Upper lobe of left lung (tissue), 6 donors: ENCODE measurements at places on chromosomes 2 and 18.

DNA sequence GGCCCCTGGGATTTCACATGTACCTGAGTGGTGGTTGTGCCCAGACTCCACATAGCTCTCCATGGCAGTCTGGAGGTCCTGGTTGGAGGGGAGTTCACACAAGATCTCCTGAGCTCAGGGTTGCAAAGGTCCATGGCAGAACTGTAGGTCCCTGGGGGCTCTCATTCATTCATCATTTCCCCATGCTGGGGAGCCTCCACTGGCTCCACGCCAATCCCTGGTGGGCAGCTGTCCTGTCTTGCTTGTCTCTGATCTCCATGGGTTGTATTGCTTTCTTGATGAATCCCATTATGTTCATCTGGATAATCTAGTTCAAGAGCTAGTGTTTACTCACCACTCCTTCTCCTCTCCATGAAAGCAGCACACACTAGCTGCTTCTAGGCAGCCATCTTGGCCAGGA is 42.4 kb downstream of the ZSWIM2 start:
- no peak for DNase-seq

DNA sequence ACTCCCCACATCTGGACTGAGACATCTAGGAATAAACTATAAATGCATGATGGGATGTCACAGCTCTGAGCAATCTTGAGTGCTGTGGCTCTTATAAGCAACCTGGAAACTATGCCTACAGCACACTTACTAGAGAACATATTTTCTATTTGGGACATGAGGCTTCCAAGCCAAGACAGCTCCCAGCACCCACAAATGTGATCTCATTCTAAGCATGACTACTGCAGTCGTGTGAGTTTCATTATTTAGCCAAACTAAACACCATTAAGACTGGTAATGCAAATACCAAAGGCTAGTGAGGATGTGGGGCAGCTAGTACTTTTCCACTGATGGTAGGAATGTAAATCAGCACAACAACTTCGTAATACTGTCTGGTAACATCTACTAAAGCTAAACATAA is 72.5 kb downstream of the RTTN start:
- DNase-seq = no peak

DNA sequence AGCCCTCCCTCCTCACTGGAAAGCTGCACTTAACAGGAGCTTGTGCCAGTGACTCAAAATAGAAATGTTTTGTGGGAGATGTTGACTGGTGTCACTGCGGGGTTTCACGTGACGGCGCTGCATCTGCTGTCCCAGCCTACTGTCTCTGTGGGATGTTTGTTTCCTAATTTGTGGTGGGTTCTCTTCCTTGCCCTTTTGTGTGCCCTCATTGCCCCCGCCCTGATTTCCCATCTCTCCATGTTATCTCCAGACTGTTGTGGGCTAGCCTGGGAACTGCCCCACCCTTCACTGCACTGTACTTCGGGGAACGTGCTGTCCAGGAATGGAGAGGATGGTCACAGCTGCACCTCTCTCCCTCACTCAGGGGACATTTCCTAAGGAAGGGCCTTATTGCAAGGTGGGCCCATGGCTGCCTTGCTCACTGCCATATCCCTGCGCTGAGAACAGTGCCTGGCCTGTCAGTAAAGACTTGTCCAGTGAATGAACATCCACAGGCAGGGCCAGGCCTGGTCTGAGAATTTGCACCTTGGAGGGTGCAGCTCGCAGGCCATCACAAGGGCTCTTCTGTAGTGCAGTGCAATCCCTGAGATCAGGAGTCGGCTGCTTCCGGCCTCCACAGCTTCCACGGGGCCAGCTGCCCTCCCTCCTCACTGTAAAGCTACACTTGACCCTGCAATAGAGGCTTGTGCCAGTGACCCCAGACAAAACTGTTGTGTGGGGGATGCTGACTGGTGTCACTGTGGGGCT is 18.1 kb downstream of the ZAP70 start:
- DNase-seq = peak; percentile 14

DNA sequence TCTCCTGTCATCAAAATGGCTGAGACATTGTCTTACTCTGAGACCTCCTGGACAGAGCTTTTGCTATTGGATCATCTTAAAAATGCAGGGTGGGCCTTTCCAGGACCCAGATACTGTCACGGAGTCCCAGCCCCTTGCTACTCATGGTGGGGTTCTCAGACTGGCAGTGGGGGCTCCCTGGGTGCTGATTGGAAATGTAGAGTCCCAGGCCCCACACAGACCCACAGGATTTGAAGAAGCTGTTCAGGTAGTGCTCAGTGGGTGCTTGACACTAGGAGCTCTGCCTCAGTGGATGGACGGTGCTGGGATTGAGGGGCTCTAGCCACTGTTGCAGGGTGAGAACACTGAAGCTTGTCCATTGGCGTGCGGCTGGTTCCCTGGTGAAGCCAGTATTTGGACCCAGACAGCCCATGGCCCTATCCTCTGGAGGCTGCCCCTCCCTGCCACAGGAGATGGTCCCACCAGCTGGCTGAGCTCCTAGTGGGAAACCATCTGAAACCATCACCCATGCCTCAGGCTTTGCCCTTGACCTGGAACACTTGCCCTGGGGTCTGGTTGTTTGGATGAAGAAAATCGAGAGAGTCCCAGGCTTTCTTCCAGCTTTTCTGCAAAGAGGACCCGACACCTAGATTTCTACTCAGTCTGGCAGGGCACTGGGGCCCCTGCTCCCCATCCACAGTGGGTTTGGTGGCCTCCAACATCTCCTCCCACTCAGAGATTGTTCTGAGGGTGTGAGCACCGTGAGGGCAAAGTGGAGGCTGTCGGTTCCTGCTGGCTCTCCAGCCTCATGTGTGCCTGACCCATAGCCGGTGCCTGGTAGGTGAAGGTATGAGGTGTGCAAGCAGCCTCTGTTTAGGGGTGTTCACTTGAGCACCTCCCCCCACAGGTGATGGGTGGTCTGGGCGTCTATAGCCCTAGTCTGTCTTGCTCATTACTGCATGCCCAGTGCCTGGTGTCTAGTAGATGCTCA is 30.1 kb downstream of the MROH2A start:
- peak; percentile 6 for DNase-seq
